NCI-H1105 (cell line): ENCODE measurements at places on chromosomes 12 and 14.

DNA sequence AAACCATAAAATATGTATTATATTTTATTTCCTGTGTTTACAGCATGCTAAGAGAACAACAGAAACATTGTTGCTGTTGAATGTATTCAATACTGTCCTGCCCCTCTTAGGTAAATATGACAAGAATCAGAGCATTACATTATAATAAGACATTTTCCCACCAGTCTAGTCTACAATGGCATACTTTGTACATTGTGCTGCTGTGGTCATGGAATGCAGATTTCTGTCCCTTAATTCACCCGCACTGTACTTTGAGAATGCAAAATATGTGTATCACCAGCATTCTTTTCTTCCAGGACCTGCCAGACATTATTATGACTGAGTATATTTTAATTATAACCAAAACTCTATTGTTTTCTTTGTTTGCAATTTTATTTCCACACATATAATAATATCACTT, 16.5 kb upstream of the OR10AD1 start:
- DNase-seq: no peak

GRCh38 chr14:36227344-36227743, 50.8 kb upstream of the PTCSC3 start:
- DNase-seq: no peak

- DNase-seq: no peak
Measured at GRCh38 chr12:55743406-55744339, 751 bp downstream of the GDF11 start.

DNA sequence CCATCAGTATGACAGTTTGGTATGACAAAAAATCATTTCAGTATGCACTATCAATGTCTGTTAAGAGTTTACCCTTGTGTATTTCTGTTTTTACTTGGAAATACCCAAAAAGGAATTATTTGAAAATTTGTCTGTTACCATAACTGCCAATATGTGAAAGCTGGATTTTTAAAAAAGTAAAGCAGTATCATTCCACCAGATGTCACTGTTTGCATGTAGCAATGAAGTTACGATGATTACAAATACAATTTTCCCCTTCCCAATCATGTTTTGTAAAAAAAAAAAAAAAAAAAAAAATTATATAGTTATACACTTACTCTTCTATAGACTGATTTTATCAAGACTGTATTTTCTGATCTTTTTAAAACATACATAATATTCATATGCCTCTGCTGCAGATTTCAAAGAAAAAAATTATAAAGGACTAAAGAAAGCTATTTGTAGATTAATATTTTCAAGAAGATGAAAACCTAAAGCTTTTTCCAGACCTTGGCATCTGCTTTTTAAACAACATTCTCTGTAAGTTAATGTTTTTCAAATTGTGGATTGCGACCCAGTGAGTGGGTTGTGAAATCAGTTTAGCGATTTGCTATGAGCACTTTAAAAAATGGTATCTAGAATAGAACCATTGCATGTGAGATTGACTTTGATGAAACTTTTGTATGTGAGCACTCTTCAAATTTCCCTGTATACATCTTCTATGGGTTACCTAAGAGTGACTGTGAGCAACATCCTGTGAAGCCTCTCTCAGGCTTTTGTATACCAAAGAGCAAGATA, 114.2 kb downstream of the TTC6 start:
- DNase-seq: peak; percentile 8

GRCh38 chr14:74255281-74255680, 16.0 kb downstream of the VSX2 start:
- no peak for DNase-seq

GRCh38 chr12:105351523-105351922, 21.0 kb downstream of the C12orf75 start:
- DNase-seq: no peak

GRCh38 chr14:99029145-99029915, 242.7 kb downstream of the BCL11B start:
- no peak for DNase-seq

- no peak for DNase-seq
Measured at GRCh38 chr14:28952666-28953065, 186.1 kb downstream of the FOXG1 start.

GRCh38 chr12:56161690-56162351, 3.7 kb downstream of the MYL6 start:
- no peak for DNase-seq

DNA sequence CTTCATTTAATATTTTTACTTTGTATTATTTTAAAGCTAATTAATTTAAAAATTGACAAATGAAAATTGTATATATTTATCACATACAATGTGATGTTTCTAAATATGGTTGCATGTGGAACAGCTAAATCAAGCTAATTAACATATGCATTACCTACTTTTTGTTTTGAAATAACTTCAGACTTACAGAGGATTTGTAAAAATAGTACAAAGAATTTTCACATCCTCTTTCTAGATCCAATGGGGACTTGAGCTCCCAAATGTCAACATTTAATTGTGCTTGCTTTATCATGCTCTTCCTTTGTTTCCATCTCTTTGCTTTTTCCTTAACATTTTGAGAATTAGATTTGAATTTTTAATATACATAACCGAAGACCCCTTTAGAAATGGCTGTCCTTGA, 6.6 kb downstream of the DCD start:
- no peak for DNase-seq

- no peak for DNase-seq
Measured at GRCh38 chr14:37122288-37122687, 50.1 kb downstream of the SLC25A21 start.

GRCh38 chr12:52952076-52952801, 3.3 kb downstream of the KRT18 start:
- DNase-seq: no peak

GRCh38 chr12:29430716-29431044, 49.7 kb upstream of the ERGIC2 start:
- no peak for DNase-seq

- no peak for DNase-seq
Measured at GRCh38 chr12:21642707-21643389, 14.8 kb downstream of the LDHB start.

GRCh38 chr14:53655080-53655785, 301.4 kb downstream of the BMP4 start:
- no peak for DNase-seq

DNA sequence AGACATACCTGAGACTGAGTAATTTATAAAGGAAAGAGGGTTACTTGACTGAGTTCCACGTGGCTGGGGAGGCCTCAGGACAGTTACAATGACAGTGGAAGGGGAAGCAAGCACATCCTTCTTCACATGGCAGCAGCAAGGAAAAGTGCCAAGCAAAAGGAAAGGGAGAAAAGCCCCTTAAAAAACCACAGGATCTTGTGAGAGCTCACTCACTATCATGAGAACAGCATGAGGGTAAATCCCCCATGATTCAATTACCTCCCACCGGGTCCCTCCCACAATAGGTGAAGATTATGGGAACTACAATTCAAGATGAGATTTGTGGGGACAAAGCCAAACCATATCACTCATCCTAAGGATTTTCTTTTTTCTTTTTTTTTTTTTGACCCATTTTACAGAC, 177.8 kb upstream of the EEA1 start:
- no peak for DNase-seq

- peak; percentile 9 for DNase-seq
Measured at GRCh38 chr14:24411443-24412389, 12.9 kb downstream of the NYNRIN start.

DNA sequence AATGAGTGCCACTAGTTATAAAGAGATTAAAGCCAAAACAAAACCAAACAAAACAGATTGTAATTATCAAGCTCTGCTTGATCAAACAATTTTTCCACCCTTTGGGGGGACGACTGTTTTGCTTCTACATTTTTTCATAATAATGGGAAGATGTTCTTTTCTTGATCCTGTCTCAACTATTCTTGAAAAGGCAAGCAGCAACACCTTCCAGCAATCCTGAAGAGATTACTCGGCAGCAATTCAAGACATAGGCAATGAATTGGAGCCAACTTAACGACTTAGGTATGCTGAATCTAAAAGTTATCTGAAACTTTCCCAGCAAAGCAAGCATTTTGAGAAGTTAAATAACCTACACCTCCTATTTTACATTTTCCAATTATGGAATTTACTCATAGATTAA, 69.9 kb upstream of the SLC38A4 start:
- no peak for DNase-seq

DNA sequence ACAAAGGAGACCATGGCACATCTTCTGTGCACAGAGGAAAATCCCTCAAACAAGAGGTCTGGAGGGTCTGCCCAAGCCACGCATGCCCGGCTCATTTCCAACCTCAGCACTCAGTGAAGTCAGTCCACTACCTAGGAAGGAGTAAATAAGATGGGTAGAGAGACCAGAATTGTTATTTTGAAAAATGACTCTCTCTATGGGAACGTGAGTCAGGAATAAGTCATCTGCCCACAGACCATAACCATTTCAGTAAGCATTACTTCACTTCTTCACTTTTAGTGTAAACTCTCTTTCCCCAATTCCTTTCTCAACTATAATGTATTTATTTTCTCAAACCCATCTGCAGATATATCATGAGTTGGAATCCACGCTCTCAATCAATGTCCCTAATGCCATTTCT, 1039.9 kb upstream of the USP15 start:
- no peak for DNase-seq

DNA sequence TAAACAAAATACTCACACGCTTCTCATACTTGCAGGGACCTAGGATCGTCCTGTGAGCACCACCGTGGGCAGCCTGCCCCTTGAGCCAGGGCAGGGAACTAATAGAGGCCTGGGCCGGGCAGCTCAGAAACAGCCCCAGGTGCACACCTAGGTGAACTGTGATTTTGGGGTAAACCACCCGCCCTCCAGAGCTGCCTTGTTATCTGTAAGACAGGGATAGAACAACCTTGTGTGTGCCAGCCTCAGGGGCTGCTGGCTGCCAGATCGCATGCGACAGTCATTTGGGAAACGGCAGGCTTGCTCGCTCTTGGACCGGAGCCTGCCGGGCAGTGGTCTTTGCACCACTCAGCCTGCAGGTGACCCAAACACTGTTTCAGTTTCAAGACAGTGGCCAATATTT, 86.8 kb downstream of the ADGRD1 start:
- no peak for DNase-seq

- no peak for DNase-seq
Measured at GRCh38 chr14:64844272-64844671, 35.4 kb downstream of the SPTB start.

- DNase-seq: no peak
Measured at GRCh38 chr14:91272341-91273272, 28.1 kb upstream of the GPR68 start.

GRCh38 chr12:2618291-2618995, 176.3 kb upstream of the FKBP4 start:
- no peak for DNase-seq

DNA sequence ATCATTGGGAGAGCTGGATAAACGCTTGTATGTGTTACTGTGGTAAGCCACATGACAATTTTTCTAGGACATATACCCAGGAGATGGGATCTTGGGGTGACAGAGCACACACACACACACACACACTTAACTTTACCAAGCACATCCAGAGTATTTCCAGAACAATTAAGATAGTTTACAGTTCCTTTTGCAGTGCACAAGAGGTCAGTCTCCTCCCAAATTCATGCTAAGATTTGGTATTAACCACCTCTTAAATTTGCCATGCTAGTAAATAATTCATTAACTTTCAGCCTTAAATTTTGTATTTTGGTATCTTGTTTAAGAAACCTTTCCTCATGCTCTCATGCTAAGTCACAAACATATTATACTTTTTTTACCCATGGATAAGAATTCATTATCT, 33.9 kb upstream of the LIMA1 start:
- DNase-seq: no peak

- no peak for DNase-seq
Measured at GRCh38 chr12:96177013-96177412, 17.2 kb upstream of the ELK3 start.

GRCh38 chr14:24155100-24155499, 6.0 kb upstream of the IRF9 start:
- no peak for DNase-seq

GRCh38 chr12:131266591-131267467, 313.1 kb downstream of the ADGRD1 start:
- DNase-seq: no peak

- peak; percentile 94 for DNase-seq
Measured at GRCh38 chr12:66739940-66740651, 61.2 kb upstream of the GRIP1 start.

- no peak for DNase-seq
Measured at GRCh38 chr14:103541709-103542604, 13.0 kb downstream of the TRMT61A start.

GRCh38 chr14:68020999-68021663, 201.6 kb downstream of the RAD51B start:
- peak; percentile 9 for DNase-seq

DNA sequence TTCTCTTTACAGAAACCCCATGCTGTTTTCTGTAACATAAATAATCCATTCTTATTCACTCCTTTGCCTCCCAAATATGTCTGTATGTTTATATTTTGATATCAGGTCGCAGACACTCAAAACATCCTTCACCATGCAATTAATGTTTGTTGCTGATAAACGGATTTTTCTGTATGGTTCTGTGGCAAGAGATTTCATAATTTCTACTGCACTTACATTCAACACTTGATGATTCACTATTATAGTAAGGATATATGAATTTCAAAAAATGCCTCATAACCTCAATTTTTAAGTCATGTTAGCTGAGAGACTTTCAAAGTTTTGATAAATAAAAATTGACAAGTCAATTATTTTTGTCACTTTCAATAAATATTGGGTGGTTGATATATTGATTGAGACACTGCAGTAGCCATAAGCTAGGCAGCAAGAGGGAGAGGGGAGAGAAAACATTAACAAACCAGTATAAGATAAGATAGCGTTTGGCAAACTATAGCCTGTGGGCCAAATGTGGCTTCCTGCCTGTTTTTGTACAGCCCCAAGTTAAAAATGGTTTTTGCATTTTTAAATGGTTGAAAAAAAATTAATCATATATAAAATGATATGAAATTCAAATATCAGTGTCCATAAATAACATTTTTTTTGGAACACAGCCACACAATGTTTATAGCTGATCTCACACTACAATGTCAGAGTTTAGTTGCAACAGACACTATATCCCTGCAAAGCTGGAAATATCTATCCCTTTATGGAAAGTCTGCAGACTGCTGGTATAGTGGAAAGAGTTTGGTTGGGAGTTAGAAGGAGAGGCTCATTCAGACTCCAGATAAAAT, 18.3 kb downstream of the ALDH6A1 start:
- no peak for DNase-seq
